Activated T-helper 1 cell treated with anti-CD3 and anti-CD28 coated beads, Interleukin-2, amount 50 U/mL, for 16 hours (primary cell): ENCODE measurements at places on chromosomes 7 and 10.

GRCh38 chr10:17394854-17395253 is 59.5 kb downstream of the ST8SIA6 start:
- no peak for DNase-seq

DNA sequence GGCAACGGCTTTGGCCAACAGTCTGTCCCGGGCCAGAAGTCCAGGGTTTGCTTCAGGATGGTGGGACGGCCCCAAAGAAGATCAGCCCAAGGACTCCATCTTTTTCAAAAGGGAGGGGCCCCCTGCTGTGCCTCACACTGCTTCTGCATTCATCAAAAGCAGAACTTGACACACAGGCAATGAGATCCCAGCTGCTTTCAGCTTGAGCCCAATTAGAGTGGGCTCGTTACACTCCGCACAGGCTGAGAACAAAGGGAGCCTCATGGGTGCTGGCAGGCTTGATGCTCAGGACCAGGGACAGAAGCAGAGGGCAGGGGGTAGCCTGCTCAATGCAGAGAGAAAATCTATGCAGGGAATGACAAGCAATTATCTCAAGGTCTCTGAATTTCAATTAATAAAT is 45.5 kb downstream of the VOPP1 start:
- DNase-seq: no peak

- DNase-seq: peak; percentile 29
Observed at GRCh38 chr7:150876817-150877526, 24.7 kb downstream of the AOC1 start.

GRCh38 chr7:155842496-155843265 is 30.4 kb upstream of the SHH start:
- DNase-seq: no peak

GRCh38 chr10:87546971-87547413 is 42.3 kb downstream of the MINPP1 start:
- no peak for DNase-seq
